ENCODE measurements at places on chromosomes 5 and 9.

GRCh38 chr5:166488560-166488959 is 1802.9 kb upstream of the WWC1 start:
- no peak for DNase-seq

- no peak for DNase-seq
Measured at GRCh38 chr9:70658765-70659164, 244.3 kb upstream of the KLF9 start.

DNA sequence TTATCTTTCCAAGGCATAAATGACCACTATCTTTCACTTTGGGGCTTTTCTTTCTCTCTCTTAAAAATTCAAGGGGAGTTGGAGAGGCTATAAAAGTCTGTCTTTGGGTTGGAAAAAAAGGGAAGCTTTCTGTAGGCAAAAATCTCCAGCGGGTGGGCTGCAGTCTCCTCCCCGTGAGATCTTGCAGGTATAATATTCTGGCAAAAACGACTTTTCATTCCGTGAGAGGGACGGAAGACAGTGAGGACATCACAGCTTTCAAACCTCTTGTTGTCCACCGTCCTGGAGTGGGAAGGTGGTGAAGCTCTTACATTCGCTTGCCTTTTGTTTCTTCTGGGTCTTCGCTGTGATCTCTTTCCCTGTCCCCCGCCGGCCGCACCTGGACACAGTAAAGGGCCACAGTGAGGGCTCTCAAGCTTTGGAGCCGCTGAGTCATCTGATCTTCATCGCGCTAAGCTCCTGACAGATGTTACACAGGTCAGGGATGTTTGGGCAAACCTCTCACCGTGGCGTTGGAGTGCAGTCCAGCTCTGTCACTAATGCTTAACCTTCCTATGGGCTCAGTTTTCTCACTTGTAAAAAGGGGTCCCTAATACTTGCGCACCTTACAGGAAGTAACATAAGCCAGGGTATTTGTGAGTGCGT is 61.9 kb upstream of the MEGF10 start:
- no peak for DNase-seq

- no peak for DNase-seq
Measured at GRCh38 chr5:150279330-150280020, 10.1 kb downstream of the CAMK2A start.

- no peak for DNase-seq
Measured at GRCh38 chr5:1374679-1375055, 29.8 kb upstream of the CLPTM1L start.

DNA sequence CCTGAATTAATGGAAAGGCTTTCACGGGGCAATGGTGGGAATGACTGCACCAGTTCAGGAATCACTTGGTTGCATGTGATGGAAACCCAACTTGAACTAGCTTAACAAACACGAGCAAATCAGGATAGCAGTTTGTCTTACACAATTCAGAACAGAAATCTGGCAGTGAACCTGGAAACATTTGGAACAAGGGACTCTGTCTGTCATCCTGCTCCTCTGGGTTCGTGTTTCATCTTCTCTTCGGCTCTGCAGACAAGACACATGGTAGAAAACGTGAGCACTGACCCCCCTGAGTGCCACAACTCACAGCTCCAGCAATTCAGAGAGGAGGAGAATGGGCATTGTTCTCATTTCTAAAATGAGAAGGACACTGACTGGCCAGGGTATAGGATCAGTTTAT is 218.1 kb upstream of the NREP start:
- DNase-seq = no peak
